A375 (cell line): ENCODE measurements at places on chromosomes 16 and 17. TPM values are rescaled to one million over a fixed set of nuclear protein-coding genes. Genes with fewer than 3 reads are reported as not detected.

CBX2 gene
- 11.4 and 13.8 TPM in 2 replicates for total RNA-seq

TP53TG3 gene
- total RNA-seq: 0.58 and 5.6 TPM in 2 replicates

SMIM36 gene
- not detected in 2 replicates for total RNA-seq

KRT25 gene
- total RNA-seq: not detected in 2 replicates

PRSS21 gene
- total RNA-seq: not detected in 2 replicates

MYO15A gene
- 0.27 and 0.41 TPM in 2 replicates for total RNA-seq

TMEM204 gene
- total RNA-seq: not detected in 2 replicates

LGALS9B gene
- total RNA-seq: not detected in 2 replicates

ETV4 gene
- total RNA-seq: 139 and 158 TPM in 2 replicates

CRYM gene
- total RNA-seq: 0.16 TPM in 1 of 2 replicates, not detected in the other

ITGB4 gene
- 48.4 and 56.9 TPM in 2 replicates for total RNA-seq

OR2C1 gene
- not detected in 2 replicates for total RNA-seq

PTGES3L gene
- 0.30 and 0.69 TPM in 2 replicates for total RNA-seq

KRTAP9-8 gene
- total RNA-seq: not detected in 2 replicates

AANAT gene
- not detected in 2 replicates for total RNA-seq

SECTM1 gene
- 15.3 and 22.8 TPM in 2 replicates for total RNA-seq

TAF1C gene
- total RNA-seq: 36.1 and 39.4 TPM in 2 replicates

ABCC12 gene
- 0.11 TPM in 1 of 2 replicates, not detected in the other for total RNA-seq

TBC1D3E gene
- not detected in 2 replicates for total RNA-seq
